ENCODE measurements at places on chromosomes 16 and 17.

DNA sequence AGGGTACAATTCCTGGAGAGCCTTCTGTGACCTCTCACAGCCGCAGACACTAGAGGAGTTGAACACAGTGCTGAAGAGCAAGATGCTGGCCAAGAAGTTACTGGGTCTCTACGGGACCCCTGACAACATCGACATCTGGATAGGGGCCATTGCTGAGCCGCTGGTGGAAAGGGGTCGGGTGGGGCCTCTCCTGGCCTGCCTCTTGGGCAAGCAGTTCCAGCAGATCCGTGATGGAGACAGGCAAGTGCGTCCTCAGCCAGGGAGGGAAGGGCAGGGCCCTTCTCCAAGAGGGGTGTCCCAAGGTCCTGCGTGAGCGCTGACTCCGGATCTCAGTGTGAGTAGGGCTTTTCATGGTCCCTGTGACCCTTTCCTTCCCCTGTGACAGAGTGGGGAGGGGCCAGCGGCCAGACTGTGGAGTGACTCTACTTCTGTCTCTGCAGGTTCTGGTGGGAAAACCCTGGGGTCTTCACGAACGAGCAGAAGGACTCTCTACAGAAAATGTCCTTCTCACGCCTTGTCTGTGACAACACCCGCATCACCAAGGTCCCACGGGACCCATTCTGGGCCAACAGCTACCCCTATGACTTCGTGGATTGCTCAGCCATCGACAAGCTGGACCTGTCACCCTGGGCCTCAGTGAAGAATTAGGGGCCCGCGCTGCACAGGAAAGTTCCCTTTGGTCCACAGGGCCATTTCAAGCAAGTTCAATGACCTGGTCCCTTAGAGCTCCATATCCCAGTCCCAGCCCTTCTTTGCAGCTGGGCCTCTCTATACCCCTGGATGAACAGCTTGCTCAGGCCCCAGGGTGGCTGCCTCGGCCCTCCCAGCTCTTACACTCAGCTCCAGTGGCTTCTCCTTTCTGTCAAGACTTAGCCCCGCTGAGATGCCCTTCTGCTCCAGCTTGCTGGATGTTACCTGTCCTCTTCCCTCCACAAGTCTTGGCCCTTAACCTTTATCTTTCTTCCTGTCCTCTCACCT is 13.1 kb downstream of the MPO start:
- no peak for DNase-seq

GRCh38 chr16:88327561-88328312 is 55.0 kb upstream of the ZNF469 start:
- DNase-seq, result no peak

DNA sequence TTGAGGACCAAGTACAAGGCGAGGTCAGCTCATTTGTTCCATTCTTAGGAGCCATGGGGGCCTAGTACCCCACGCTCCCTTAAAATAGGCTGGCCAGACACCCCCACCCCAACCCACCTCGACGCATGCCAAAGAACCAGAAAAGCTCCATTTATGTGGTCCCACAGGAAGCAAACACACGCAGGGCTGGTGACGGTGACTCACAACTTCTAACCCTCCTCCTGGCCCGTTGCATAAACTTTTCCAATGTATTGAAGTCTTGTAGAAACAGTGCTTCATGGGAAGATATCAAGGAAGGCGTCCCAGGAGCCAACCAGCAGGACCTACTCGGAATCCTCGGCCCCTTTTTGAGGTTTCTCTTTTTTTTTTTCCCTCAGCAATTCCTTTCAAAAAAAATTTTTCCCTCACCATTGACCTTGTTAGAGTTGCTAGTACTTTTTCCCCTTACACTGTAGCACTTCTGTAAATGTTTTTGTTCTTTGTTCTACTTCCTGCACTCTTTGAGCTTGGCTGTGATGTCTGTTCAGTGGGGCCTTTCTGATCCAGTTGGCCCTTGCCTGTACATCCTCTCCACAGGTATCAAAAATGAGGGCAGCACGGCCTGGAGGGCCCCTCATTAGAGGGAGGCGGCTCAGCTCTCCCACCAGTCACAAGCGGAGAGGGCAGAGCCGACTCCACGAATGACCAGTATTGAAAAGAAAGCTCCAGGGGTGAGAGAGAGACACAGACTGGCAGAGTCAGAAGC is 208.3 kb downstream of the RGS9 start:
- no peak for DNase-seq

GRCh38 chr16:24414534-24414933 is 124.8 kb upstream of the RBBP6 start:
- no peak for DNase-seq

DNA sequence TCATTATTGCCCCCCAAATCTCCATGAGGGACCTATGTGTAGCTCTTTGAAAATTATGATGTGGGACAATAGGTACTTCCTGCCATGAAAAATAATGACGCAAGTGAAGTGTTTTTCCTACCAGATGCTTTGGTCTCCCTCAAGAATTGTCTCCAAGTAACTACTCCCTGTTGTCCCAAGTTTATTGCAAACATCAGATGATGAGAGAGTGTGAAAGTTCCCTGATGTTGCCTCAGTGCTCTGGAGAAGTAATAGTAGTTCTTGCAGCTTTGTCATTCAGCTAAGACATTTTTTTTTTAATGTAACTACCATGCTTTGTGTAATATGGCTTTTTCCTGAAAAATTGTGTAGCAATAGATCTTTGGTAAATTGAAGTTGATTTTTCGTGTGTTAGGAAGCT is 20.1 kb downstream of the LPCAT2 start:
- no peak for DNase-seq

GRCh38 chr17:38454532-38454931 is 26.3 kb downstream of the ARHGAP23 start:
- no peak for DNase-seq

GRCh38 chr16:5482256-5482655 is 384.7 kb upstream of the EEF2KMT start:
- no peak for DNase-seq

DNA sequence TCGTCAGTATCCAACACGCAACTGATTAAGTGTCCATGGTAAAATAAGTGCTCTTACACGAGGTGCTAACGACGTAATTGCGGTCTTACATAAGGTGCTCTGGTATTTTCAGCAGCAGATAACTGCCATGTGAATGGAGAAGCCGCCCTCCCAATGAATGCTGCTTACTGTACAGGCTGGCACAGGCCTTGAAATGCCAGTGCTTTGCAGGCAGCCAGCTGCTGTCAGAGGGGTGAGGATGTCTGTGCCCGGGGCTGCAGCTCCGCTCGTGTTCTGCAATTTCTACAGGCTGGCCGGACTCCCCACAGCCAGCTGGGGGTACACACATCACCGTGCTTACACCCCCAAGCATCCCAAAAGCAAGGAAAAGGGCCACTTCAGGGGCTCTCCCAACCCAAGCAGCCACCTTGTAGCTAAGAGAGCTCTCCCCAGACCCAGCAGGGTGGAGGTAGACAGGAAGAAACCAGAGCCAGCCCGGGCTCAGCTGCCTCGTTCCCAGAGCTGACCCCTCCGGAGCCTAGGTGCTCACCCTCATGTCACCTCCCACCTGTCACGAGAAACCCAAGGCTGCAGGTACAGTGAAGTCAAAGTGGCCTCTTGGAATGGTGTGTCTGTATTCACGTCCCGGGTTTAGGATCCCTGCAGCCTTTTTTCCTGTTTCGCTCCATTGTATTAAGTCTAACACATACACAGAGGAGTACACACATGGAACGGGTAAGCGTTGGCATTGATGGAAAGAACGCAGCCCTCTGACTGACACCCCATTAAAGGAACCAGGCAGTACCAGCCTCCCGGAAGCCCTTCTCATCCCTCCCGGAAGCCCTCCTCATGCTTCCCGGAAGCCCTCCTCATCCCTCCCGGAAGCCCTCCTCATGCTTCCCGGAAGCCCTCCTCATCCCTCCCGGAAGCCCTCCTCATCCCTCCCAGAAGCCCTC is 27.2 kb upstream of the RPH3AL start:
- no peak for DNase-seq

DNA sequence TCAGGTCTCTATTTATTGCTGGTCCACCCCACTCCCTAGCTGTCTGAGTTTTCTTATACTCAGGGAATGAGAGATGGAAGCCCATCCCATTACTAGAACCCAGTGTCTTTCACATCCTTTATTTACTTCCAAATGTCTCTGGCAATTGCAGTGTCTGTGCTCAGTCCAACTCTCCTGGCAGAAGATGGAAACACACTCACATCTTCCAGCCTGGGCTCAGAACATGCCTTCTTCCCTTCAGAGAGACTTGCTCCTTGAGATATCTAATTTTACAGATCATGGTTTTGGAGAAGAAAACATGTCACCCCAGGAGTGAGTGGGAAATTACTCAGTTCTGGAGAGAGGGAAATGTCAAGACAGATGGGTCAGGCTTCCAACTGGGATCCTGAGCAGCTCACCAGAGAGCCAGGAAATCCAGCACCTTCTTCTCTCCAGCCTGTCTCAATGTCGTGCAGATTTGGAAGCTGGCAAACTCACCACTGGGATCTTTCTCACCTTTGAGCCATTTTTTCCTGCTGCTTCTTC is 494.4 kb downstream of the HS3ST4 start:
- DNase-seq, result no peak

DNA sequence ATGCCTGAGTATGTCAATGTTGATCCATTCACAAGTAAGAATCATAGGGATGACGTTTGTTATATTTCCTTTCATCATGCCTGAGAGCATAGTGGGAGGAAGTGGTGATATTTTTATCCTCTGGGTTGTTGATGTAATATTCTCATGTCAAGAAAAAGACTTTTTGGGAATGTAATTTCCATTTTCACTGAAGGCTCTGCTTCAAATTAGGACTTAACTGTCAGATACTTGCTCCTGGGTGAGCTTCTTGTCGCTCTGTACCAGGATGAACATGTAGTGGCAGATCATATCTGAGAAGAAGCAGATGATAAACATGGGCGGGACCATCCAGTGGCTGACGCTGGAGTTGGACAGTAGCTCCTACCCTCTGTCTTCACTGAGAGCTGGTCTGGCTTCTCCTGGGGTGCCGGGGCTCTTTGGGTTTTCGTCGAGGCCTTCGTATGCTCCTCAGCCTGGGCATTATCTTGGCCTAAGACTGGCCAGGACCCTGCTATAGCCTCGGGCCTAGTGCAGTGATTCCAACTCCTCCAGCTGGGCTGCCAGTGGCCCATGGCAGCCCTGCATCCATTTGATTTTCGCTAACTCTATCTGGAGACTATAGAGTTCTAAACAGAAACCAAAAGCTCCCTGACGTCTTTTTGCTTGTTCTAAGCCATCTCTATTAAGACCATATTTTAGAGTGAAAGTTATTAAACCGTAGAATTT is 19.7 kb downstream of the CYB5B start:
- no peak for DNase-seq

- no peak for DNase-seq
Measured at GRCh38 chr17:14746822-14747602, 446.1 kb downstream of the HS3ST3B1 start.

- DNase-seq, result no peak
Measured at GRCh38 chr17:33684735-33685134, 391.6 kb upstream of the ASIC2 start.

- no peak for DNase-seq
Measured at GRCh38 chr17:16122697-16123434, 92.5 kb downstream of the NCOR1 start.

- no peak for DNase-seq
Measured at GRCh38 chr16:50812876-50813466, 71.1 kb downstream of the CYLD start.

DNA sequence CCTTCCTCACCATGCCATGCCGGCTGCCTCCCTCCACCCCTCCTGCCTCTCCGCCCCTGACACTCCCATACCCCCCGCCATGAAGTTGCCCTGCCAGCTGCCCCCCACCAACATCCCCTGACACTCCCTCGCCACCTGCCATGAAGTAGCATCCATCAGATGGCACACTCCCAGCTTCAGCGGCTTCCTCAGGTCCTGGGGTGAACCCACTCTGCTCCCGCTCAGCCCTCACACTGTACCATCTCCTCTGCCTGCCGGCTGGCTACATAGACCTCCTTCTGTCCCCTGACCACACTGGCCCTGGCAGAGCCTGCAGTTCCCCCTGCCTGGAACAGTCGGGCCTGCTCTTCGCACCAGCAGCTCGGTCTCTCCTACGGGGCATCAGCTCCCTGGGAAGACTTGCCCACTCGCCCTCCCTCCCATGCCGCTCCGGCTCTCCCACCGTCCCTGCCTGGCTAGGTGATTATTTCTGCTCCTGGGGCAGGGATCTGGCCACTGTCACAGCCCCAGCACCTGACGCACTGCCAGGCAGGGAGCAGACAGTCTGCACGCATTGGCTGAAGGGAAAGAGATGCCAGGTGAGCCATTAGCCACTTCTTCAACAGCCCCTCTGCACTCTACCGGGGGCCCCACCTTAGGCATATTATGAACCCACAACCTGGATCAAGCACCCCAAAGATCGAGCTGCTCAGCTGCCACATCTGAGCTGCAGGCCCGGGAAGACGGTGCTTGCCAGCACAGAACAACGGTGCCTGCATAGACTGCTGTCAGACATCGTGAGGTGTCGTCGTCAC is 9.0 kb downstream of the CANT1 start:
- no peak for DNase-seq

DNA sequence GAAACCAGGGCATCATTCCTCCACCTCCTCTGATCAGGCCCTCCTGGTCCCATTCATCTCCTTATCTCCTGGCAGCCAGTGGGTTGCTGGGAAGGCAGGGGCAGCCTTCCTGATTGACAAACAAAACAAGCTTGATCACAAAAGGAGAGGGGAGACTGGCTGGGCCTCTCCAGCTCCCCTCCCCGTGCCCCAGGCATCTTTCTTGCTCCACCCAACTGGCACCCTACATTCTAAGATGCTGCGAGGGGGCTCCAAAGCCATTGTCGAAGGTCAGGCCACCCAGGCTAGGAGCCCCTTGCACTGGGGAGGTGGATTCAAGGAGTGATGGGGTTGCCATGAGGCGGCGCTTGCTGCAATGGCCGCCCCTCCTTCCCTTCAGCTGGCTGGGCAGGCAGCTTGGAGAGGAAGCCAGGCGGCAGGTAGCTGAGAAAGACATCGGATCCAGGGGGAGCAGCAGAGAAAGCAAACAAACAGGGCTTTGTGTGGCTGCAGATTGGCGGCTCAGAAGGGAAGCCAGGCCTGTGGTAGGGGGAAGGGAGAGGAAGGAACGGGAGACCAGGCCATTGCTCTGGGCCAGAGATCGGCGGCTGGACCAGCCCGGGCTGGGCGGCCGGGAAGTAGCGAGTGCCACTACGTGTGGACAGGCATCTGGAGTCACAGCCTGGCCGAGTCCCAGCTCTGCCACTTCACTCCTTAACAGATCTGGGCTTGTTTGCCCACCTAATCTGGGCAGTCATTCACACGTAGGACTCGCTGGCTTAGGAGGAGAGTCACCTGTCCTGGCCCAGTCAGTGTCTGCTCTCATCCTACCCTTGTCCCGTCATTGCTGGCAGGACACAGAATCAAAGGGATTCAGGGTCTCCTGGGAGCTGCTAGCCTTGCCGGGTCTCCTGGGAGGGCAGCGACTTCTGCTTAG is 12.3 kb downstream of the RAI1 start:
- DNase-seq, result no peak

GRCh38 chr17:34858591-34859565 is 102.4 kb downstream of the CCT6B start:
- DNase-seq, result no peak

DNA sequence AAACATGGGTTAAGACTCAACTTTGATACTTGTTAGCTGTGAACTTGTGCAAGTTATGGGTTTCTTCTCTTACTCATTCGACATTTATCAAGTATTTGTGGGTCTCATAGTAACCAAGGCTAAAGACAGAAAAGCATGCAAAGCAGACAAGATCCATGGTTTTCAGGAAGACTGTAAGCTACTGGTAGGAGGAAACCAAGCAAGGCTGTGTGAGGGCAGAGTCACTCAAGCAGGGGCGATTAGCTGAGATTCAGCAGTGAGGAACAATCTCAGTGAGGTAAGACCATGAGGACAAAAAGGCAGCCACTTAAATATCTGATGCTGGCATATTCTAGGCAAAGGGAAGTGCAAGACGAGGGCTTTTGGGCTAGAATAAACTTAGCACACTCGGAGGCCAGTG is 29.5 kb downstream of the MBTD1 start:
- DNase-seq, result no peak
